ENCODE measurements at places on chromosomes 7 and 10.

DNA sequence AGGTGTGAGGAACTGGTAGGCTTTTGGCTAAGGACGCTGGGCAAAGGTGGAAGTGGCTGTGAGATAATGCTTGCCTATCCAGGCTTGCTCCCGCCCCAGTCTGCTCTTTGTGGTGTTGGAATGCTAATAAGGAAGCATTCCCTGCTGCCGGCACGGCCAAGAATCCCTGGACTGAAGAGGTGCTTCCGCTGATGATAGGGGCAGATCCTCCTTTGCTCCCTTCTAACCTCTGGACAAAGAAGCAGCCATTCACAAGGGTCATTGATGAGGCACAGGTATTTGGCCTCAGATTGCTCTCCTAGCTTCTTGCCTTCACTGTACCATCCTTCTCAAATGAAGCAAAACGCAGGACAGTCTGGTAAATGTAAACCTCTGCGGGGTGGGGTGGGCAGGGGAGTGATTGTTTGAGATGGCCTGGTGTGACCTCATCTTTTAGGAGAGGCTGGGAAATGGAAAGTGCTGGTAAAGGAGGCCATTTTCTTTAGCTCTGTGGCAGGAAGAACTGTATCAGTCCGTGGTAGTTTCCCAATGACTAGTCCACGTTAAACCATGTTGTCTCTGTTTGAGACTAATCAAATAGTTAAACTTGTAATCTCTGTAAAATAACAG lies 1.7 kb downstream of the PGAM1 start:
- DNase-seq: no peak

DNA sequence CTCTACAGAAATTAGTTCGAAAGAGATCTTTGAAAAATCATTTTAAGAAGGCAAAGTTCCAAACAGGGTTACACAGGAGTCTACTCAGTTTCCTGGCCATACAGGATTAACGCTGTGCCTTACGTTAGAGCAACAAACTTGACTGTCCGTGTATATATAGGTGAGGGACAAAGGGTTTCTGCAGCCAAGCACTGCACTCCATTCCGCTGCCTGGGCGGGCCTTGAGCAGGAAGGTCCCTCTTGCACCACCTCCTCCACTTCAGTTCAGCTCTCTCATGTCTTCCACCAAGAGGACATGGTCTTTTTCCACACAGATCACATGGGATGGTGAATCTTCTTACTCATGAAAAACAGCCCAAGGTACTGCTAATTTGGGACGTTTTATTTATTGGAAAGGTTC lies 43.2 kb downstream of the MCMBP start:
- DNase-seq: no peak

DNA sequence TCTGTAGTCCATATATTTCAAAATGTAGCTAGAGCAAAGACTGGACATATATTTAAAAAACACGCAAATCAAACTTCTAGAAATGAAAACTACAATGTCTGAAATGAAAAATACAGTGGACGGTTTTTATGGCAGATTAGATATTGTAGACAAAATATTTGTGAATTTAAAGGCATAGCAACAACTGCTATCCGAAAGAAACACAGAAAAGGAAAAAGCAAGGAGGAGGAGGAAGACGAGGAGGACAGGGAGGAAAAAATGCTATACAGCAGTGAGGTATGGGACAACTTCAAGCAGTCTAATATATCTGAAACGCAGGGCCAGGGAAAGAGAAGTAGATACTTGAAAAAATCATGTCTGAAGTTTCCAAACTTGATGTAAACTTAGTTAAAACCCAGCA lies 13.3 kb downstream of the WASL start:
- DNase-seq: no peak

DNA sequence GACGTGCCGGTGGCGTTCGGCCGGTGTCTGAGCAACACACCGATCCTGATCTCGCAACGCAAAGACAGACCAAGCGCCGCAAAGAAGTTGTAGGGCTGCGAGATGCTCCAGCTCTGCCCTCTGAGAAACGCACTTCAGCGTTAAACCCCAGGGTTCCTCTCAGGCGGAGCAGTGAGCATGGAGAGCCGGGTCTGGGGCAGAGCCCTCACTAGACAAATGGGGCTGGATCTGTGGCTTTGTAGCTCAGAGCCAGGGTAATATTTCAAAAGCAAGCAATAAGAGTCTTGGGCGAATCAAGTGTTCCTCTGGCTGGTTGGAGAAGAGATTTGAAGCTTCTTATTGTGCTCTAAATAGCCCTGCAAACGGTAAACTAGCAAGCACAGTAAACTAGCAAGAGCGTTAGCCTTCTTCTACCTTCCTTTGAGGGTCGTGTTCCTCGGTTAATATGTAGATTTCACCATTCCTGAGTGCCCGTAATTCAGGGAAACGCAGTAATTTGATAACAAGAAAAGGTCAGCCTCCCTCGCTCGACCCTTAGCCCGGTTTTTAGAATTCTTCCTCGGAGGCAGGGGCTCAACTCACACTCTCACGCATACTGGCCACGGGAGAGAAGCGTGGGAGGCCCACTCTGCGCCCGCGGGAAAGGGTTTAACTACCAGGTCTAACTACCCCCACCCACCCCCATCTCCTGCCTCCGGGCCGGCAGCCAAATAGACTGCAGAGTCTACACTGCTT lies 6.7 kb downstream of the SKAP2 start:
- no peak for DNase-seq

- peak; percentile 89 for DNase-seq
These were observed at the start of gene TSC22D4 for GRCh38 chr7:100478958-100479660. Gene TSC22D4, minus strand, starts transcription at chr7:100479214. Its CDS starts 1,176 bp downstream, at chr7:100478038.

GRCh38 chr10:103757531-103758293 lies 97.7 kb downstream of the SH3PXD2A start:
- DNase-seq: no peak

DNA sequence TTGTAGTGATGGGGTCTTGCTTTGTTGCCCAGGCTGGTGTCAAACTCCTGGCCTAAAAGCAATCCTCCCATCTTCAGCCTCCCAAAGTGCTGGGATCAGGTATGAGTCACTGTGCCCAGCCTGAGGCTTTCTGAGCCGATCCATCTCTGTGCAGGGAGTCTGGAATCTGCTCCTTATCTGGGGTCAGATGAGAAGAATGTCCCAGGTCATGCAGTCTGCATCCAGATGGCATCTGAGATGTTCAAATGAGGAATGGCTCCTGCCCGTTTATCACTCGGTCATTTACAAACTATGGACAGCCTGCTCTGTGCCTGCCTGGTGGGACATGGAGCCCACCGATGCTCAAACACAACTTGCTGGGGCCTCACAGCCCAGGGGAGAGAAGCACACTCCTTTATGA lies 11.1 kb upstream of the SLC18A3 start:
- no peak for DNase-seq

GRCh38 chr7:156612930-156613329 lies 27.6 kb upstream of the RNF32 start:
- peak; percentile 46 for DNase-seq

DNA sequence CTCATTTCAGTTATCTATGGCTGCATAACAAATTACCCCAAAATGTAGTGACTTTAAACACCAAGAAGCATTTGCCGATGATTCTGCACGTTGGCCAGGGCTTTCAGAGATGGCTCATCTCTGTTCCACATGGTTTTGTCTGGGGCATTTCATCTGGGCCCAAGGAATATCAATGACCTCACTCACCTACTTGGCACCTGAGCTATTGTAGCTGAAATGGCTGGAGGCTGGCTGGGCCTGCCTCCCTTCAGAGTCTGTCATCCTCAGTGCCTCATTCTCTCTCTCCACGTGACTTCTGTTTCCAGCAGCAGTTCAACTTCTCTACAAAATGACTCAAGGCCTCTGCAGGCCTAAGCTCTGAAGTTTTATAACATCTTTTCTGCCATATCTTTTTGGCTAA lies 119.4 kb upstream of the PRR15 start:
- DNase-seq: no peak

DNA sequence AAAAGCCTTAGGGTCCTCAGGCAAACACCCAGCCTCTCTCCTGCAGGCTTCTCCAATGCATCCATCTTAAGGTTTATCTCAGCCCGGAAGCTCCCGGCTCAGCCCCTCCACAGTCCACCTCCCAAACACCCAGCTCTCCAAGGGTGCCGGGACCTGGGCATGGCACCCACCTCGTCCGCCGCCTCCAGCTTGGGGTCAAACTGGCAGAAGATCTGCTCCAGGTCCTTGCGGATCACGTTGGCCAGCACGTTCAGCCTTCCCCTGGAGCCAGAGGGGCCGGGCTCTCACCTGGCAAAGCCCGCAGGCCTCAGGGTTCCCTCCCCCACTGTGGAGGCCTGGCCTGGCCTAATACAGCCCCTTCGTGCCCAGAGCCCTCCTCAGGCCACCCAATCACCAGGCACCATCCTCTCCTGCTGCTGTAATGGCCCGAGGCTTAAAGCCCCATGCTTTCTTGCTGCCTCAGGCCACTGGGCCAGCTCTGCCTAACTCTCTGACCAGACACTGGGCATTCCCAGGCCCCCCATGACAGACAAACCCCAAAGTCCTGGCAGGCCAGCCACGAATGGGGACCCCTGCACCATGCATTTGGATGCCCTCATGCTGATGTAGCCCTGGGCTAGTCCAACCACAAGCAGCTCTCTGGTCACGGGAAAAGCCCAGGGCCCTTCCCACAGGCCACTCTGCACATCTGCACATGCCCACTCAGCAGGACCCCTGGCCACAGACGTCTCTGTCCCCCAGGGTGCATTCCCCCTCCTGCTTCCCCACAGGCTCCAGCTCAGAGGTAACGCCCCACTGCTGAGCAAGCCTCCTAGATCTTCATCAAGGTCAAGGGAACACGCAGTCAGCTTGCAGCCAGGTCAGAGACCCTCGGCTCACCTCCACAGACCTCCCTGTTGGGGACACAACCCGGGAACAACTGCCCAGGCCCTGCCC lies 12.3 kb downstream of the OGDHL start:
- DNase-seq: no peak

- no peak for DNase-seq
These were observed 97.1 kb downstream of the CREB5 start for GRCh38 chr7:28509251-28510025.

- DNase-seq: no peak
These were observed 983.0 kb downstream of the SORCS1 start for GRCh38 chr10:106181501-106181900.

DNA sequence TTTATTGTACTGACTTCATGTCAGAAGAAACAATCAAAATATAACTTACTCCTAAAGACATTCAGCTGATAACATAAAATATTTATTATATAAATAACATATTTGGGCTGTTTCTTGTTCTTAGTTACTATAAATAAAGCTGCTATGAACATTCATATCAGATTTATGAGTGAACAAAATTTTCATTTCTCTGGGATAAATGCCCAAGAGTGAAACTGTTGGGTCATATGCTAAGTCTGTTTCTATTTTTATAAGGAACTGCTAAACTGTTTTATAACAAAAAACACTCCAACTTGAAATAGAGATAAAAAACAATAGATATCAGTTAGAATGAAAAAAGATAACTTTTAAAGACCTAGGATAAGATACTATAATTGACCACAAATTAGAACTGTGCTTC lies 26.5 kb upstream of the CC2D2B start:
- DNase-seq: no peak

- DNase-seq: no peak
These were observed 488.5 kb downstream of the MDFIC start for GRCh38 chr7:115410434-115410820.

- no peak for DNase-seq
These were observed 143.3 kb downstream of the ANK3 start for GRCh38 chr10:60246382-60246781.

DNA sequence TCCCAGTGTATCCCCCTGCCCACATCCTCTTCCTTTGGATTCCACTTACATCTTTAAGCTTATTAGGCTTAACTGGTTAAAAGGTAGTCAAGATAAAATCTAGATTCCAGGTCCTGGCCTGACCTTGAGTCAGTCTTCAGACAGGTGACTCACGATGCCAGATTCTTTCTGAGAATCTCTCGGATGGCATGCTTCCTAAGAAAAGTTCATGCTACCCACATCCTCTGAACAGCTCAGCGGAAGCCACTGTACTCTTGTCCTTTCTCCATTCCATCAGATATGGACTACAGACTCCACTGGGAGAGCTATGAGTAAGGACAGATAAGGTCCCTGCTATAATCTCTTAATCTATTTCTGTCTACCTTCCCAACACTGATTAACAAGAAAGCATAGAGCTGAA lies 43.4 kb downstream of the DNMBP start:
- no peak for DNase-seq

GRCh38 chr7:133797818-133798520 lies 329.2 kb upstream of the LRGUK start:
- DNase-seq: no peak

DNA sequence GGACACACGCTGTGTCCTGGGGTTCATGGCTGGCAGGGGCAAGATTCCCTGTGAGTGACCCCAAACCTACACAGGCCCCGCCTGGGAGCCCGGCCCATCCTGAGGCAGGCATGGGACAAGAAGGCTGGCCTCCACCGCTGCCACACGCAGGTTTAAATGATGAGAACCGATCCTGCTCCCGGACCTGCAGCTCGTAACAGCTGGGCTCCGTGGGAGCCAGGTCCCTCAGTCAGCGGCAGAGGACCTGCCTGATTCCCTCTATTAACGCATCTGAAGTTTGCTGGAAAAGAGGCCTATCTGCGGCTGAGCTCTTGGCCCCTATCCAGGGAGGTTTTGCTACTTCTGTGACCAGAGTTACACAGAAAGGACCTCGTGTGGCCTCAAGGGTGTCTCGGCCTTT lies 112.3 kb downstream of the VIPR2 start:
- no peak for DNase-seq

DNA sequence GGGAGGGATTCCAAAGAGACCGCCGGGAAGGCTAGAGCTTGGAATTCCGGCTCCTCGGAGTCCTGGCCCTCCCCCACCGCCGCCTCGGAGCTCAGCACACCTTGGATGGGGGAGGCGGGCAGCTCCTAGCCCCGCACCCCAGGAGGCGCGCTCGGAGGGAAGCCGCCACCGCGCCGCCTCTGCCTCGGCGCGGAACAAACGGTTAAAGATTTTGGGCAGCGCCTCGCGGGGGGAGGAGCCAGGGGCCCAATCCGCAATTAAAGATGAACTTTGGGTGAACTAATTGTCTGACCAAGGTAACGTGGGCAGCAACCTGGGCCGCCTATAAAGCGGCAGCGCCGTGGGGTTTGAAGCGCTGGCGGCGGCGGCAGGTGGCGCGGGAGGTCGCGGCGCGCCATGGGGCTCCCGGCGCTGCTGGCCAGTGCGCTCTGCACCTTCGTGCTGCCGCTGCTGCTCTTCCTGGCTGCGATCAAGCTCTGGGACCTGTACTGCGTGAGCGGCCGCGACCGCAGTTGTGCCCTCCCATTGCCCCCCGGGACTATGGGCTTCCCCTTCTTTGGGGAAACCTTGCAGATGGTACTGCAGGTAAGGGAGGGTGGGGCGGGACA lies at the start of gene CYP26A1:
Gene CYP26A1, plus strand, starts transcription at position 355 of the 608 bp plus-strand sequence. Its CDS starts 42 bp downstream, at position 397.
- no peak for DNase-seq

Data from T follicular helper cell (primary cell).